ENCODE measurements at places on chromosomes 16 and 17. TPM values are rescaled to one million over a fixed set of nuclear protein-coding genes. Genes with fewer than 3 reads are reported as not detected.

The TPSAB1 gene
- 96.2 TPM for total RNA-seq

The DNAAF8 gene
- total RNA-seq = not detected

The LITAFD gene
- not detected for total RNA-seq

The HASPIN gene
- total RNA-seq = not detected

The EIF3C gene
- total RNA-seq = 403 TPM

The TPSB2 gene
- 36.2 TPM for total RNA-seq

The SEC14L5 gene
- 0.28 TPM for total RNA-seq

The MYH13 gene
- not detected for total RNA-seq

The XYLT1 gene
- total RNA-seq = 42.2 TPM

The LPCAT2 gene
- total RNA-seq = 52.9 TPM

The CPNE7 gene
- 0.14 TPM for total RNA-seq

The KRT13 gene
- 3.1 TPM for total RNA-seq

The PRR29 gene
- total RNA-seq = 1.5 TPM

The HSD11B2 gene
- total RNA-seq = 82.1 TPM

The SHISA9 gene
- total RNA-seq = not detected

The ABCC11 gene
- 0.48 TPM for total RNA-seq

The CDH8 gene
- 6.0 TPM for total RNA-seq

The TBC1D3K gene
- not detected for total RNA-seq

The ALDH3A1 gene
- 0.51 TPM for total RNA-seq

The SALL1 gene
- total RNA-seq = 11.8 TPM

The CCDC144A gene
- total RNA-seq = 24.2 TPM

The CCDC102A gene
- 21.2 TPM for total RNA-seq

The AGRP gene
- total RNA-seq = not detected

The GUCY2D gene
- not detected for total RNA-seq

The KRT20 gene
- 0.26 TPM for total RNA-seq

The DPEP2 gene
- total RNA-seq = 0.77 TPM

The COQ9 gene
- 29.2 TPM for total RNA-seq

The KCNH4 gene
- total RNA-seq = not detected

The C16orf54 gene
- total RNA-seq = not detected

The KLHL10 gene
- 0.70 TPM for total RNA-seq

The TPSD1 gene
- not detected for total RNA-seq

The SKAP1 gene
- total RNA-seq = 2.4 TPM

The TERB1 gene
- total RNA-seq = 0.83 TPM

The GCGR gene
- not detected for total RNA-seq

The SCIMP gene
- 0.62 TPM for total RNA-seq

The TP53TG3B gene
- total RNA-seq = not detected

The ADGRG3 gene
- total RNA-seq = 3.2 TPM

The NOG gene
- 0.21 TPM for total RNA-seq

The CANT1 gene
- total RNA-seq = 40.6 TPM

The RHBDL1 gene
- total RNA-seq = 2.0 TPM

The MYO15B gene
- total RNA-seq = 610 TPM

The DOC2B gene
- total RNA-seq = 45.3 TPM

The SCNN1G gene
- under 0.01 TPM for total RNA-seq

The SEPTIN12 gene
- total RNA-seq = not detected

The KRTAP3-1 gene
- total RNA-seq = not detected

The KIFC3 gene
- 6.1 TPM for total RNA-seq

The MAF gene
- 29.3 TPM for total RNA-seq

The KCNJ18 gene
- not detected for total RNA-seq

The ACAP1 gene
- total RNA-seq = 11.2 TPM

The TMEM204 gene
- 42.5 TPM for total RNA-seq

The GNG13 gene
- total RNA-seq = not detected

The CX3CL1 gene
- 1.0 TPM for total RNA-seq

The CA4 gene
- 2.6 TPM for total RNA-seq

The KRTAP2-1 gene
- not detected for total RNA-seq

The CRHR1 gene
- total RNA-seq = 4.6 TPM

The ZNF287 gene
- total RNA-seq = 5.0 TPM

The SREBF1 gene
- total RNA-seq = 32.1 TPM

The SLC16A6 gene
- not detected for total RNA-seq
